ENCODE measurements at places on chromosomes 1 and 21. TPM values are rescaled to one million over a fixed set of nuclear protein-coding genes. Genes with fewer than 3 reads are reported as not detected.

The ERICH3 gene
- 0.05 TPM for polyA plus RNA-seq

The GUCA2A gene
- polyA plus RNA-seq = not detected

The ESPN gene
- 1.4 TPM for polyA plus RNA-seq

The TMEM61 gene
- not detected for polyA plus RNA-seq

The C1orf226 gene
- polyA plus RNA-seq = 1.5 TPM

The FAM72B gene
- polyA plus RNA-seq = 4.7 TPM

The SWT1 gene
- 6.5 TPM for polyA plus RNA-seq

The BCAS2 gene
- 26.5 TPM for polyA plus RNA-seq

The CFHR5 gene
- not detected for polyA plus RNA-seq

The UBASH3A gene
- polyA plus RNA-seq = 0.24 TPM

GRCh38 chr1:10866321-10867093 is 70.1 kb upstream of the CASZ1 start:
- DNase-seq = no peak

GRCh38 chr1:38932571-38932970 is 9.1 kb downstream of the RHBDL2 start:
- DNase-seq = no peak

DNA sequence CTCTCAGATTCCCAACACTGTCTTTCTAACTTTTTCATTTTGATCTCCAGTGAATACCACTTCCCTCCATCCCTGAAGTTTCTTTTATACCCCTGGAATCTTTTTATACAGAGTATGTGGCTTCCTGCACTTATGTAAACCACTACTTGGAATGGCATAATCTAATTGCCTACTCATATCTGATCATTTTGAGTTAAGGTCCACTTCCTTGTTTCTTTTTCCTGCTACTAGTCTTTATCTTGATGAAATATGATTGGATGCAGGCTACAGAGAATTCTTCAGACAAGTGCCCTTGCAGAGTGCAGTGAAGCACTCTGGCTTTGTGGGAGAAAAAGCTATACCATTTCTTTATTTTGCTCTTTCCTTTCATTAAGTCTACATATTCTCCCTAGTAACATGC is 325.3 kb upstream of the ADAMTS5 start:
- DNase-seq = no peak

GRCh38 chr1:14247666-14248065 is 350.8 kb upstream of the KAZN start:
- DNase-seq = no peak

DNA sequence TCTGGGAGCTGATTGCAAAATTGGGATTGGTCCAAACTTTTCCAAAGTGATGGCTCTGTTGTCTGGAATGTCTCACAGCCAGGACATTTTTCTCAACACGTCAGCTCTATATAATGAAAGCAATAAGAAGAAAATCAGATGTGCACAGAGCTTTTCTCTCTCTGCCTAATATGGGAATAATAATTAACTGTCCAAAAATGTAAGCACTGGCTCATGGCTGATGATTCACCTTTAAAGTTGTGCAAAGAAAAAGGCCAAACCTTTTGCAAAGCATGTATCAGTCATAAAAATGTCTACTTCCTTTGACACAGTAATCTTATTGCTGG is 30.4 kb downstream of the ZNF281 start:
- no peak for DNase-seq

DNA sequence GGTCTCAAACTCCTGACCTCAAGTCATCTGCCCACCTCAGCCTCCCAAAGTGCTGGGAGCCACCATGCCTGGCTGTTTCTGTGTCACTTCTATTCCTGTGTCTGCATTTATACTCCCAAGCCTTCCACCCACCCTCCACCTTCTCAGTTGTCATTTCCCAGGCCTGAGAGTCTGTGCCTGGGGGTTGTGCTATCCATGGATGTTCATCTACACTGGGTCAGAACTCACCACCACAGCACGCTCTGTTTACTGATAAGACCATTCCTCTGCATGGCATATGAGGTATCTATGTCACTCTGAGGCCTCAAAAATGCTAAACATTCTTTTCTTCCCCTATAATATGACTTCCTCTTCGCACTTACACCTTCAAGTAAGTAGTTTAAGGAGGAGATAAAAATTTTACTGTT is 6.1 kb downstream of the NENF start:
- no peak for DNase-seq

DNA sequence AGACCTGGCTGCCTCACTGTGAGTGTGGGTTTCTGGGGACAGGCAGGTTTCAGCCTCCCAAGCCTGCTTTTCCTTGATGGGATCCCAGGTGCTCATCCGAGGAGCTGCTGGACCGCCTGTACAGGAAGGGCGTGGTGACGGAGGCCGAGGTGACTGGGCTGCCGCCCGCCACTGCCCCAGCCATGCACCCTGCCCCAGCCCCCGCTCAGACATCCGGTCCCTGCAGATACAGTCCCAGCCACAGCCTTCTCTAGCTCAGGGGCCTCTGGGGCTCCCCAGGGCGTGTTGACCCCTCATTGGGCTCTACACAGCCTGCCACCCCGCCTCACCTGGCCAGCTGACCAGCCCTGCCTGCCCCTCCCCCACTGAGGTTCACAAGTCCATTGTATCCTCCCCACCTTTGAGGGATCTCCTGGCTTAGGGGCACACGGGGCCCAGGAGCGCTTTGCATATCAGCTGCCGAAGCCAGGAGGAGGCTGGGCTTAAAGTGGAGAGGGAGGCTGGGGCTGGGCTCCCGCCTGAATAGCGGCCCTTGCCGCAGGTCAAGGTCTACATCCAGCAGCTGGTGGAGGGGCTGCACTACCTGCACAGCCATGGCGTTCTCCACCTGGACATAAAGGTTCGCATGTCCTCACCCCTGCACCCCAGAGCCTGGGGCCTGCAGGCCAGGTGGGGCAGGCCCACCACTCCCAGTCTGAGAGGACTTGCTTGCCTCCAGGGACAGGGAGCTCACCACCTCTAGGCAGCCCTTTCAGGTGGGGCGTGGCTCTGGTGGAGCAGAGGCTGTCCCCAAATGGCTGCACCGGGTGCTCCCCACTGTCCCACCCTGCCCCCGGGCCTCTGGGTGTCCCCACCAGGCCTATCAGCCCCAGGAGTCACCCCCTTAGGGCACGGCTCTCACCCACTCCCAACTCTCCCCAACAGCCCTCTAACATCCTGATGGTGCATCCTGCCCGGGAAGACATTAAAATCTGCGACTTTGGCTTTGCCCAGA is 38.5 kb downstream of the TRIM11 start:
- DNase-seq = no peak

DNA sequence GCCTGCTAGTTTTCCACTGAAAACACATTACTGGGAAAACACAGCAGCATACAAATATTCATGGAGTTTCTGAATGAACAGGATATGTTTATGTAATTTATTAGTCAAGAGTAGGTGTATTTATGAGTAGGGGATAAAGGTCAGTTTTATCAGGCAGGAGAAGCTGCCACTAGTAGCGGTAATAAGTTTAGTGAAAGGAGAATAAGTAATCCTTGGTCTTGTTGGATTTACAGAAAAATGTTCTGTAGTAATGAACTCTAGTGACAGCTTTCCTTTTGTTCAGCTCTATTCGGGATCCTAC is 1.2 kb downstream of the MAST2 start:
- peak; percentile 1 for DNase-seq

DNA sequence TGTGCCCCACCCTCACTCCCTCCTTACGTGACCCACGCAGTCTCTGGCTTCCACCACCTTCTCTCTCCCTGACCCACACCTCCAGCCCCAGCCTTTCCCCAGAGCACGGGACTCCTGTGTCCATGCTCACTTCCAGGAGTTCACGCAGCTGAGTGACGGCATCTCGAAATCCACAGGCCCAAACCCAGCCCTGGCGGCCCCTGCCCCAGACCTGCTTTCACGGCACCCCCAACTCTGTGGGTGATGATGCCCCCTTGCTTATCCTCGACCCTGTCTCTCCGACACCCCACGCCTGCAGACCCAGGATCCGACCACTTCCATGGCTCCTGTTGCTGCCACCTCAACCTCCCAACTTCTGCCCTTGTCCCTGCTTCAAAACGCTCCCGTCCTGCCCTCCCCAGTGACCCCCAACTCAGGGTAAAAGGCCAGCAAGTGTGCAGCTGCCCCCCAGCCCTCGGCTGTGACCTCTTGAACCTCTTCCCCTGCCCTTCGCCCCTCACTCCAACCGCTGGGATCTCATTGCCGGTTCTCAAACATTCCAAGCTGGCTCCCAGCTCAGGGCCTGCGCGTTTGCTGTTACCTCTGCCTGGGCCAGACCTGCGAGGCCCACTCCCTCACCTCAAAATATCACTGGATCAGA is 30.4 kb upstream of the LAPTM5 start:
- no peak for DNase-seq

GRCh38 chr1:161166669-161167548 is 683 bp downstream of the PPOX start:
- DNase-seq = no peak

DNA sequence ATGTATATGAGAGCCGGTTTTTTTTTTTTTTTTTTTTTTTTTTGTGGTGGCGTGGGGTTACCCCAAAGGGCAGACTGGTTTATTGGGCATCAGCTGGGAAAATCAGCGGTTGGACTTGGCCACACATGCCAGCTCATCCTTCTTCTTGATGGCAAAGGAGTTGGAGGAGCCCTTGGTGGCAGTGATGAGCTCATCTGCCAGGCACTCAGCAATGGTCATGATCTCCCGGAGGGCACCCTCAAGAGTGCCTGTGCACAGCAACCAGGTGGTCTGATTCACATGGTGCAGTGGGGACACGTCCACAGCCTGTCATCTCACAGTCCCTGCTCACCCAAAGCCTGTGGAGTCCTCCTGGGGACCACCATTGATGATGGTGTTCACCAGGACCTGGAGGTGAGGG is 62.0 kb downstream of the MRPS6 start:
- no peak for DNase-seq

DNA sequence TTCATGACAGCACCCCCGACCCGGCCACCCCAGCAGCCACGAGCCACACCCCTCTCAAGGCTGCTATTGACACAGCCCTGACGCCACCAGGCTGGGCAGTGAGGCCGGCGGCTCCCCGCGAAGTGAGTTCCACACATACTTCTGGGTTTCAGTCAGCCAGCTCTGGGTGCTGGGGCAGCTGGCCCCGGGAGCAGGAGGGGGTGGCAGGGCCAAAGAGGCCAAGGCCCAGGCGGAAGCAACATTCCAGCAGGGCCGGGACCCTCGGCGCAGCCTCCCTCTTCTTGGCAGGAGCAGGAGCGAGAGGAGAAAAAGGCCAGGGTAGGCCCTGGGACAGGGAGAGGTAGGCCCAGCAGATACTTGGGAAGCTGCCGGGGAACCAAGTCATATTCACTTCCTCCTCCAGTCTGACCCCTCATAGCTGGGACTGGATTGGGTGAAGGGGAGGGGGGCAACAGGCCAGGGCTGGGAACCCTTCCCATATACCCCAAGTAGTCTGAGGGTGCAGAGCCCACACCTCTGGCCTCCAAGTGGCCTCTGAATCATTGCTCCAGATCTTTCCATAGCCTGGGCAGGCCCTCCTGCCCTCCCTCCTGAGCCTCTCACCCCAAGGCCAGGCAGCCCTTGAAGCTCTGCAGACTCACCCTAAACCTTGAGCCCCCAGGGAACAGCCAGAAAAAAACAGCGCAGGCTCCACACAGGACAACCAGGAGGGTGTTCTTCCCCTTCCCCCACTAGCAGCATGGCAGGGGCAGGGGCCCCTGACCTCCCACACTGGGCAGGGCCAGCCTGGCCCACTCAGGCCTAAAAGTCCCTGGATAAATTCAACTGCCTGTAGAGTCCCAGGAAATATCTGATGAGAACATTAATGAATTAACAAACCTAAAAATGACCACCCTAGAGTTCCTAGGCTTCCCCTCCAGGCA is 5.7 kb downstream of the HSPG2 start:
- DNase-seq = no peak

DNA sequence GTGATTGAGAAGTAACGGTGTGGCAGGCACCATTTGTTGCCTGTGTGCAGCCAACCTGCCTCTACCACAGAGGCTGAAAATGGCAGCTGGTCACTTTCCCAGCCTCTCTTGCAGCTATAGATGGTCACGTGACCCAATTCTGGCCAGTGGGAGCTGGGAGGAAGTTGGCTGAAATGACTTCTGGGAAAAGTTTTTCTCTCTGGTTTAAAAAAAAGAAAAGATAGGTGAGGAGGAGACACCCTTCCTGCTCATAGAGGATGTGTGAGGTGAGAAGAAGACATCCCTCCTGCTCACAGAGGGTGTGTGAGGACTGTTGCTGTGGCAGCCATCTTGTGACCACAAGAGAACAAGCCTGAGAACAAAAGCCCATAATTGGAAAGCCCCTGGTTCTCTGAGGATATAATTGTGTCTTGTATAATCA is 122.8 kb downstream of the SYF2 start:
- no peak for DNase-seq

GRCh38 chr1:76142771-76143540 is 68.4 kb downstream of the ST6GALNAC3 start:
- no peak for DNase-seq

DNA sequence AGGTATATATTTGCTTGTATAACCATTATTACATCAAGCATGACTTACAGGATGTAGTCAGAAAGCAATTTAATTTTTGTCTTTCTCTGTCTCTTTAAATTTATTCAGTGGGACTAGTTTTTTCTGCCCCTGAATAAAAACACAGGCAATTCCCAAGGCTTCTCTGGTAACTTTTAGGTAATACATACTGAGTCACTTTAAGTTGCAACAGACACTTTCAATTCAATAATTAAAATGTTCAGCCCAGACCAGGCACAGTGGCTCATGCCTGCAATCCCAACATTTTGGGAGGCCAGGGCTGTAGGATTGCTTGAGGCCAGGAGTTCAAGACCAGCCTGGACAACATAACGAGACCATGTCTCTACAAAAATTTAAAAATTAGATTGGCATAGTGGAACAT is 12.3 kb downstream of the SLC44A3 start:
- DNase-seq = no peak

DNA sequence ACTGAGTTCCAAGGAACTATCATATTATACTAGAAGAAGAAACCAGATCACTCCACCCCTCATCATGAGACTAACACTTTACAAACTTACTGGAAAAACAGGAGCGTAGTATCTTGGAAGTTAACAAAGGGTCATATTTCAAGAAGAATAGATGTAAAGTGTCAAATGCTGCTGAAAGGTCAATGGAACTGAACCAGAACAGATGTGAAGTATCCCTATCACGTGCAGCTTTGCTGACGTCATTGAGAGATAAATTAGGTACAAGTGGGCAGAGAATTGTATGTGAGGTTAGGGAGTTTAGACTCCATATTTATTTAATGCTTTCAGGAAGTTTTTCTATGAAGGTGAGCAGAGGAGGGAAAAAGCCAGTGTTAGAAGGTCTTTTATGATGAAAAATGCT is 483.0 kb downstream of the NCAM2 start:
- DNase-seq = no peak

DNA sequence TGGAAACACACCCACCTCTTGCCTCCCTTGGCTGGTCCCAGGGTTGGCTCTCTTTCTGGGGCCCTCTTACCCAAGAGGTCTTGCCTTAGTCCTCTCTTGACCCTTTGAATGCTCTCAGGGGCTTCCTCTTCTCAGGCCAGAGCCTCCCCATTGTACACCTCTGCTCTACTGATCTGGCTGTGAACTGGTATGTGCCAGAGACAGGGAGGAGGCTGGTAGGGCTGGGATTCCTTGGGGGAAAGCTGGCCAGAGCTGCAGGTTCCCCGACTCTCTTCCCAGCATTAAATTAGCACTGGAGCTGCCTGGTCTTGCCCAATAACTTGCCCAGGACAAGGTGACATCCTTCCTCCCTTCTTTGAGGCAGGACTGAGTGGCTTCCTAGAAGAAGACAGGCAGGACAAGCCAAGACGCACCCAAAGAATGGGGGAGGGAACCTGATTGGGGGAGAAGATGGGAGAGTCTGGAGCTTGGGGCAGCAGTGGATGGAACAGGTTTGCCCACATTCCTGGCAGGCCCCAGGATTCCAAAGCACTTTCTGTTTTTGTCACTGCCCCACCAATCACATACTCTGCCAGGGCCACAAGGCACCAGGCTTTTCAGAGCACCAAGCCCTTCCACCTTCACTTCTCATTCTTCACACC is 37.2 kb upstream of the CITED4 start:
- no peak for DNase-seq

- no peak for DNase-seq
These were observed 729.8 kb downstream of the KCNT2 start for GRCh38 chr1:195878478-195878877.
